ENCODE measurements at places on chromosomes 1 and 21.
A peak's percentile ranks its signal among the peaks of the same experiment; 100 is the strongest.

GRCh38 chr1:241250465-241250864 is 106.5 kb downstream of the RGS7 start:
- DNase-seq = no peak

DNA sequence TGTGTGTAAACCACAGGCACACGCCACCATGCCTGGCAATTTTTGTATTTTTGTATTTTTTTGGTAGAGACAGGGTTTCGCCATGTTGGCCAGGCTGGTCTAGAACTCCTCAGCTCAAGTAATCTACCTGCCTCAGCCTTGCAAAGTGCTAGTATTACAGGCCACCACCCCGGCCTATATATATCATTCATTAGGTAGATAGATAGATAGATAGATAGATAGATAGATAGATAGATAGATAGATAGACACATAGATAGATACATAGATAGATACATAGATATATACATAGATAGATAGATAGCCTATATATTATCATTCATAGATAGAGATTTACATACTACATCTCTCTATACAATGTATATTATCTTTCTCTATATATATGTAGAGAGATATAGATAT is 46.0 kb downstream of the VANGL1 start:
- no peak for DNase-seq

GRCh38 chr1:6785318-6785727 is at the start of gene CAMTA1:
Gene CAMTA1 (plus strand): TSS chr1:6785454. CDS start chr1:6785531, 77 bp downstream.
- no peak for DNase-seq

DNA sequence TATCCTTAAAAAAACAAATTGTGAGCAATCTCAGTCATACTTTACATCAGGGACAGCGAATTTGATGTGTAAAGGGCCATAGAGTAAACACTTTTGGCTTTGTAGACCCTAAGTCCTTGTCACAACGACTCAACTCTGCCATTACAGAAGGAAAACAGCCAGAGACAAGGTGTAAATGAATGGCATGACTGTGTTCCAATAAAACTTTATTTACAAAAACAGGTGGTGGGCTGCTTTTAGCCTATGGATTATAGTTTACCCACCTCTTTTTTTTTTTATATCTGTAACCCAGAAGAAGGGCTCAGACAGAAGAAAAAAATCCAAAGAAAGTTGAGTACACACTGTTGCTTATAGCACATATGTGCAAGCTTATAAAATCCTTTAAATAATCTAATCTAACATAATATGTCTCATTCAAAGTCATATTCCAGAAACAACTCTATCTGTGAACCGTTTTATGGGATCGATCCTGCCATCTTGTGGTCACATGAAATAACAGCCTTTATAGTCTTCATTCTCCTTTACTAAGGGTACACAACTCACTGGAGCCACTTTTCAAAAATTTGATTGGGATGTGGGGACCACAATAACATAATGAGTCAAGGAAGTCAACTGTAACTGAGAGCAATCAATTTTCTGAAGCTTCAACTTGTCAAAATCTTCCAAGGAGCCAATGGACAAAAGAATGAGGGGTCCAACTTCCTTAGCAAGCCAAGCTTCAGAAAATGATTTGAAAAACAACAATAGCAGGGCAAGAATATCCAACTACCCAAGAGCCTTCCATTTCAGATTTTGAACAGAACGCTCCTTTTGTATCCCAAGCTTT is 142.2 kb upstream of the KRTAP19-8 start:
- peak; percentile 81 for DNase-seq

GRCh38 chr21:45152265-45152746 is 77.9 kb downstream of the ADARB1 start:
- peak; percentile 41 for DNase-seq

DNA sequence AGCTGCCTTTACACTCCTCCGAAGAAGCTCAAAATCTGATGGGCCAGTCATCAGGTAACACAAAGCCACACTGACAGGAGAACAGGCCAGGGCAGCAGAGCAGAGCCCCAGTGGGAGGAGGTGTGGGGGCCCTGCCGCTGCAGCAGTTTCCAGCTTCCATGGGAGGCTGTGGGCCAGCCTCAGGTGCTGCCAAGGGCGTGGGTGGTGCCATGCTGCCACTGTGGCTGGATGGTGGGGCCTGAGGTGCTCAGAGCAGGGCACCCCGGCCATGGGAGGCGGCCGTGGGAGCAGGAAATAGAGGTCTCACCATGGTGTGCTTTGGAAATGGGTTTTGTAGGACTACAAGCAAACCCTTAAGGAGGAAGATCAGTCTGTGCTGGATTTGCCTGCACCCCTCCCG is 50.8 kb upstream of the COL6A1 start:
- no peak for DNase-seq

- DNase-seq = peak; percentile 78
These were observed 45.0 kb upstream of the KIRREL1 start for GRCh38 chr1:157948312-157949073.

DNA sequence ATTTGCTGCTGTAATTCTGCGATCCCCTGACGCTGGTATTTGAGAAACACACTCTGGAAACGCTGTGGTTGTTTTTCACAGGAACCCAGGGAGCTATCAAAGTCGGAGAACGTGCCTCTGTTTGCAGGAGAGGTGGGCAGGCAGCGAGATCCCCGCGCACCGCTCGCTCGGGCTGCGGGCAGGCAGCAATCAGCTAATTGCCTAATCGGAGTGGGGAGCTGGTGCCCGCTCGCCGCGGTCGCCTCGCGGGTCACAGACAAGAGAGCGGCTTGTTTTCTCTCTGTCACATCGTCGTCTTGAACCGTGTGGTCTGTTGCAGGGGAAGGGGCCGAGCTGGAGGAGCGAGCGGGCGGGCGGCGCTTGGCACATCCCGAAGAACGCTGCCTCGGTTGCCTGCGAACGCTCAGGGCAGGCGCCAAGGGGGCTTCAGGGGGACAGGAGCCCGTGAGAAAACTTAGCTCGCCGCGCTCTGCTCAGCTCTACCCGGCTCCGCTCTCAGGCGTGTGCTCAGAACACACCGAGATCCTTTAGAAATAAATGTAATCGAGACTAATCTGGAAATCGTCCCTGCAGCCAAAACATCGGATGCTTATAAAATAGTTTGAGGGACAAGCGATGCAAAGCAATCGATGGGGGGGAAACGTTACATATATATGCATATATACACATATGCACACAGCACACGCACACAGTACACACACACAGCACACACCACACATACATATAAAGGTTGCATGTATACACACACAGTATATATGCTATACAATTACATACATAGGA is 93.6 kb upstream of the SMYD2 start:
- DNase-seq = no peak

DNA sequence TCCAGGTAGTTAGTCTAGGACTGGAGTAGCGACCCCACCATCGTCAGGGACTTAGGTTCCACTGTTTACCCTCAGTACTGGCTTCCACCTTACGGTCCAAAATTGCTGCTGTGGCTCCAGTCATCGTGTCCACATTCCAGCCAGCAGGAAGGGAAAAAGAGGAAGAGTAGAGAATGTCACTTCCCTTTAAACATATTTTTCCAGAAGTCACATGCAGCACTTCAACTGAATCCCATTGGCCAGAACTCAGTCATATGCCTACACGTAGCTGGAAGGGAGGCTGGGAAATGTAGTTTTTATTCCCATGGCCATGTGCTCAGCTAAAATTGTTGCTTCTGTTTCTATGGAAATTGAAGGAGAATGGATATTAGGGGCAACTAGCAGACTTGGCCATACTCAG is 84.1 kb upstream of the SELENON start:
- DNase-seq = no peak

GRCh38 chr1:174114788-174115448 is 44.4 kb upstream of the RABGAP1L start:
- DNase-seq = peak; percentile 66

GRCh38 chr1:206463137-206463536 is 7.1 kb upstream of the IKBKE start:
- DNase-seq = no peak

- no peak for DNase-seq
These were observed 30.0 kb downstream of the LRRC3 start for GRCh38 chr21:44485254-44485793.

DNA sequence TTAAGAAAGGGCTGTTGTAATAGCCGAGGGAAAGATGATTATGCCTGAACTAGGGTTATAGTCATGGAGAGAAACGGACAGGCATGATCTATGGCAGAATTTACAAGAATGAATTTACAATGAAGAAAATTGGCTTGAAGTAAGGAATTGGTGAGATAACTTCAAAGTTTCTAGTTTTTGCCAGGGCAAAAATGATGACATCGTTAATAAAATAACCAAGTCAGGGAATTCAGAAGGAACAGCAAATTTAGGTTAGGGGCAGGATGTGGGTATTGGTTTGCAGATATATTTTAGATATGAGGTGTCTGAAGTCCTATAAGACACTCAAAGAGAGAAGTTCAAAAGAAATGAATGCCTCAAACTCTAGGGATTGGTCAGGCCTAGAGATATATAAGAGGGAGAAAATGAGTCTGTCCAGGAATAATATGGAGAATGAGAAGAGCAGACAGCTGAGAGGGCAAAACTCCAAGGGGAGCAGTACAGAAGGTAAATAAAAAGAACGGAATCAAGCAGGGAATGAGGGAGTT is 62.8 kb downstream of the IARS2 start:
- DNase-seq = no peak

GRCh38 chr1:160030657-160031364 is 979 bp downstream of the PIGM start:
- DNase-seq = peak; percentile 20

DNA sequence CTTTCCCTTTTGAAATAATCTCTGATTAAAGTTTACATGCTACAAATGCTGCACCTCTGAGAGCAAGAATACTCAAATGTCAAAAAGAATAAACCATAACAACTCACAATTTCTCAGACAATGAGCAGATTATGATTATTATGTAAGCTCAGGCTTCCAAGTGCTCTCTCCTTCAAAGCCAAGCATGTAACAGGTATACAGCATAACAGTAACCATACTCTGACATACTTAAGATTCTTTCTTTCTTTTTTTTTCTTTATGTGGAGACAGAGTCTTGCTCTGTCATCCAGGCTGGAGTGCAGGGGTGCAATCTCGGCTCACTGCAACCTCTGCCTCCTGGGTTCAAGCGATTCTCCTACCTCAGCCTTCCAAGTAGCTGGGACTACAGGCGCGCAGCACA is 155.4 kb downstream of the EIF4G3 start:
- DNase-seq = no peak

GRCh38 chr1:154819628-154820590 is 50.2 kb downstream of the KCNN3 start:
- no peak for DNase-seq

- no peak for DNase-seq
These were observed 17.4 kb downstream of the AJAP1 start for GRCh38 chr1:4671828-4672227.

DNA sequence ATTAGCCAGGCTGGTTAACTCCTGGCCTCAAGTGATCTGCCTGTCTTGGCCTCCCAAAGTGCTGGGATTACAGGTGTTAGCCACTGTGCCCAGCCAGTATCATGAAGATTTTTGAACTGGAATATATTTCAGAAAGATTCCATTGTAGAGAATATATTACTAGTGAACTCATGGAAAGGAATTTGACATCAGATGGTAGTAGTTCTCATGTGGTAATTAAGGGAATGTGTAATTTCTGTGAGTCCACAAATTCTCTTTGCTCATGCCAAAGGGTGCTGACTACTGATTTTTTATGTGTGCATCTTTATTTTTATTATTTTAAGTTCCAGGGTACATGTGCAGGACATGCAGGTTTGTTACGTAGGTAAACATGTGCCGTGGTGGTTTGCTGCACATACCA is 10.4 kb downstream of the DTL start:
- DNase-seq = no peak

DNA sequence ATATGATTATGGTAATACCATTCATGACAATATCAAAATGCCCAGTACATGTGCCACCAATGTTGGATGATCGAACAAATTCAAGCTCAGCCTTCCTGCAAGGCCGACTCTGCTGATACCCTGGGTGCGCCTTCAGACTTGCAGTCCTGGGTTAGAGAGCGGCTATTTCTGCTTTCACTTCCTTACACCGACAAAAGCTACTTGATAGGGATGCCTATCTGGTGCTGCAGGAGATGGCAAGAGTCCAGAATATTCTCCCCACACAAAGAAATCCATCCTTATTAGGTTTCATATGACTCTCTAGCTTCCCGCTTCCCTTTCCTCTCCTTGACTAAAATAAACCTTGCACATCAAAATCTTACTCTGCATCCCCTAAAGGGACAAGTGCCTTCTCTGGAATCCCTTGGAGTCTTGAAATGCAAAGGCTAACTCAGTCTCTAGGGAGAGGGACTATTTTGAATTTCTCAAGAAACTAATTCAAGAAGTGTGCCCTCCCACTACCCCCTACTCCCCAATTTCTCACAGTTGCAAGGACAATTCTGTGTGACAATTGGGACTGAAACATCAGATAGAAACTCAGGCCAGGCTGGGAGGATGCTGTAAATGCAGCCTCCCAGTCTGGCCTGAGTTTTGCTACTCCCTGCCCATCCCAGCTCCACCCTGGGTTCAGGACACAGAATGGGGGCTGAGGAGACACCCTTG is 103.1 kb upstream of the USP24 start:
- DNase-seq = peak; percentile 40

DNA sequence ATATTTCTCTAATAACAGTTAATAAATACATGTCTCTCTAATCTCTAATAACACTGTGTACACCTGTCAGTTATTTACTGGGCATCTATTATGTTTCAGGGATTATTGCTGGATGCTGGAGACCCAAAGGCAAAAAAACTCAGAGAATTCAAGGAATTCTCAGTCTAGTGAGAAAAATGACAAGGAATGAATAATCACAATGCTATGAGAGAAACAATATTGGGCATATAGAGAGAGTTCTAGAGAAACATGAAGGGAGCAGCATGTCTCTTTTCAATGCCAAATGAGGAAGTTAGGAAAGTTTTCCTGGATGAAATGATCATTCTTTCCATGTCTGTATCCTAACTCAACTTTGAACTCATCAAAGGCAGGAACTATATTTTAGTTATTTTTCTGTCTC is 82.8 kb downstream of the TNFSF18 start:
- no peak for DNase-seq

GRCh38 chr21:39196838-39197237 is 13.6 kb upstream of the PSMG1 start:
- no peak for DNase-seq

- DNase-seq = peak; percentile 7
These were observed 35.8 kb downstream of the GREM2 start for GRCh38 chr1:240575981-240576662.

- peak; percentile 68 for DNase-seq
These were observed 30.8 kb upstream of the PTGFRN start for GRCh38 chr1:116878804-116879477.

DNA sequence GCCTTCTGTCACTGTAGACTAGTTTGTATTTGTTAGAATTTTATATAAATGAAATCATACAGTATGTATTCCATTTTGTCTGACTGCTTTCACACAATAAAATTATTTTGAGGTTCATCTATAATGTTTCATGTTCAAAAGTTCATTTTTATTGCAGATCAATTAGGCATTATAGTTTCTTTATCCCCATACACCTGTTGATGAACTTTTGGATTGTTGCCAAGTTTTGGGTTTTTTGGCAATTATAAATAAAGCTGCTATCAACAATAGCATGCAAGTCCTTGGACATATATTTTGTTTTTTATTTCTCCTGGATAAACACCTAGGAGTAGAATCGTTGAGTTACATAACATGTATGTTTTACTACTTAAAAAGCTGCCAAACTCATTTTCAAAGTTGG is 47.1 kb upstream of the FAM3B start:
- DNase-seq = no peak

GRCh38 chr1:219050086-219050821 is 123.4 kb upstream of the LYPLAL1 start:
- no peak for DNase-seq
